MCF 10A (cell line): ENCODE measurements at places on chromosomes 7 and 10. TPM values are rescaled to one million over a fixed set of nuclear protein-coding genes. Genes with fewer than 3 reads are reported as not detected.

GRCh38 chr7:143975617-143976016, 21.0 kb downstream of the OR2F1 start:
- H3K27ac ChIP-seq: no peak overlapping the region
- H3K4me3 ChIP-seq: no peak overlapping the region
- H3K36me3 ChIP-seq: no peaks in the 10 kb centered on the region
- DNase-seq: peak; percentile 32
- peaks cover 21% of the 10 kb centered on the region for H3K4me1 ChIP-seq

GRCh38 chr10:29517352-29517923, 117.3 kb downstream of the SVIL start:
- H3K4me3 ChIP-seq: no peak overlapping the region
- no peaks in the 10 kb centered on the region for H3K4me1 ChIP-seq
- peaks cover 88% of the 10 kb centered on the region for H3K36me3 ChIP-seq
- peak; percentile 34 for DNase-seq
- no peak overlapping the region for H3K27ac ChIP-seq

- peak; percentile 59 for DNase-seq
- no peaks in the 10 kb centered on the region for H3K36me3 ChIP-seq
- no peaks in the 10 kb centered on the region for H3K27me3 ChIP-seq
- no peak overlapping the region for H3K4me3 ChIP-seq
These were observed 56.2 kb upstream of the TM9SF3 start for GRCh38 chr10:96642973-96643372.

DNA sequence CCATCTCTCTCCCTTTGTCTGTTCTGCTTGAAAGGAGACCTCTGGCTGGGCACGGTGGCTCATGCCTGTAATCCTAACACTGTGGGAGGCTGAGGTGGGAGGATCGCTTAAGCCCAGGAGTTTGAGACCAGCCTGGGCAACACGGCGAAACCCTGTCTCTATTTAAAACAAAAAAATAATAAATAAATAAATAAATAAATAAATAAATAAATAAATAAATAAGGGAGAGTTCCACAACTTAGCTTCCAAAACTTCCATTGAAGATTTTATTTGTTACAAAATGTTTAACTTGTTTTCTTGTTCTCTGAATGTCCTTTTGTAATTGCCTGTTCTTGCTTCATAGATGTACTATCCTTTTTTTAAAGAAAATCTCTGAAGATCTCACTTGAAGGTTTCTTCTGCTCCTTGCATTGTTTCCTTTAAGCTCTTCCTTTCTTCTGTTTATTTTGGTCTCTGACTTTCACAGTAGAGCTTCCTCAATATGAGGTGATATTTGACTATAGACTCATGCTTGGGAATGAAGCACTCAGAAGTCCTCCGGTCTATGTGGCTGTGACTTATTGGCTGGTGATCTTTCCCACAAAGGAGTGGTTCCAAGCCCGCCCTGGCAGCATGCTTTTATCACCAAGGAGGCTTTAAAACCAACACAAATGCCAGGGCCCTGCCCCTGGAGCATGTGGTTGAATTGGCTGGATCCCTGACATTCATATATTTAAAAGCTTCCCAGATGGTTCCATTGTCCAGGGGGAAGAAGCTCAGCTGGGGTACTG, 18.1 kb upstream of the NPTX2 start:
- H3K4me1 ChIP-seq: no peaks in the 10 kb centered on the region
- no peaks in the 10 kb centered on the region for H3K36me3 ChIP-seq
- peaks cover 69% of the 10 kb centered on the region for H3K27me3 ChIP-seq
- H3K4me3 ChIP-seq: no peak overlapping the region
- no peak for DNase-seq
- H3K27ac ChIP-seq: no peak overlapping the region

GRCh38 chr7:71482284-71482683, 350.3 kb downstream of the GALNT17 start:
- no peak overlapping the region for H3K27ac ChIP-seq
- no peak for DNase-seq
- no peak overlapping the region for H3K4me3 ChIP-seq
- no peaks in the 10 kb centered on the region for H3K36me3 ChIP-seq
- peaks cover 12% of the 10 kb centered on the region for H3K4me1 ChIP-seq
- no peaks in the 10 kb centered on the region for H3K27me3 ChIP-seq

DNA sequence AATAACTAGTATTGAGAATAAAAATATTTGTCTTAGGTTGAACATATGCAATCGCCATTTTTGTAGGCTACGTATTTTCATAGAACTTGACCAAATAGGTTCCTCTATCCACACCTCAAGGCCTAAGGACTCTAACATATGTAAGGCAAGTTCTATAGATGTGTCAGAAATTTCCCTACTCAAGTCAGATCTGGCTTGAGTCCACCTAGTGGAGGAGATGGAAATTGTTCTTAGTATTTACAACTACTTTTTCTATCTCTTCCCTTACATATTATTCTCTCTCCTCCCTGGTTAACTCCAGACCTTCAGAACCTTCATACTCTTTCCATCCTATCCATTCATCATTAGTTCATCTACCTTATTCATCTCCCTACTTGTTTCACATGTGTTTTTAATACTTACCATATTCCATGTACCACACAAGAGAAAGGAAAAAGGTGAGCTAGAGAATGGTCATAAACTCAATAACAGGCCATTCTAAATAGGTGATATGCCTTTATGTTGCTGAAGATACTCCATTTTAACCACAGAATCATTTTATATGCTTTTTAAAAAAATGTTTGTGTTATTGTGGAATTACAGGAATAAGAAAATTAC, 174.5 kb upstream of the HDAC9 start:
- H3K27me3 ChIP-seq: no peaks in the 10 kb centered on the region
- no peak overlapping the region for H3K4me3 ChIP-seq
- peak; percentile 58 for DNase-seq
- H3K36me3 ChIP-seq: no peaks in the 10 kb centered on the region

DNA sequence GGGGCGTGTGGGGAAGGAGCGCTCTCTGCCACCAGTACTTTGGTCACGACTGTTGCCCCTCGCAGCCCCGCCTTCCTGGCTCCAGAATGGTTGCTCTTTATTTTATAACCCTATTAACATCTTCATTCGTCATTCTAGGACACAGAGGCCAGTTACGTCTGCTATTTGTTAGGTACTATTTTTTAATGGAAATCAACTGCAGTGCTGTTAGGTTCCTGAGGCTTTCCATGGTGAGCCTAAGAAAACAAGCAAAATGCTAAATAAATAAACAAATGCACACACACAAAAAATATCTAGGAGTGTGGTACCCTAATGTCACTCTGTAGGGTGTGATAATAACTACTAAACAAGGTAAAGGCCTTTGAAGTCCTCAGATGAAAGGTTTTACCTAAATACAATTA, 71.1 kb downstream of the SLC37A3 start:
- no peak overlapping the region for H3K27ac ChIP-seq
- no peaks in the 10 kb centered on the region for H3K36me3 ChIP-seq
- H3K27me3 ChIP-seq: no peaks in the 10 kb centered on the region
- H3K4me3 ChIP-seq: no peak overlapping the region
- H3K4me1 ChIP-seq: no peaks in the 10 kb centered on the region

- H3K36me3 ChIP-seq: no peaks in the 10 kb centered on the region
- no peak overlapping the region for H3K4me3 ChIP-seq
- no peaks in the 10 kb centered on the region for H3K27me3 ChIP-seq
- peaks cover 5% of the 10 kb centered on the region for H3K4me1 ChIP-seq
These were observed 483.5 kb upstream of the POT1 start for GRCh38 chr7:125412890-125413665.

DNA sequence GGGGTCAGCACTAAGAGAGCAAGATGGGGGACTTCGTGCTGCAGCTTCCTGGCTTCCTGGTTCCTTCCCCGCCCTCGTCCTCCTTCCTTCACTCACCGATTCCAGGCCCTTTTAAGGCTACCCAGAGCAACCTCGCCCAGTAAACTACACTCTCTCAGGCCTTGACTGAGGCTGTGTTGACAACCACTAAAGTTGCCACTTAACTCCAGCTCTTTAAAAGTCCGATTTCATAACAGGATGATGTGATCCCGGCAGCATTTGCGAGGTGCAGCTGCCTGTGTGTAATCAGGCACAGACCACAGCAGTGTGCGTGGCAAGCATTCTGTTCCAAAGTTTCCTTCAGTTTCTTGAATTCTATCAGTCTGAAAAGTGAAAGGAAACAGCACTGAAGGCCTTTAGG, 110.6 kb downstream of the RAB11FIP2 start:
- no peaks in the 10 kb centered on the region for H3K27me3 ChIP-seq
- no peak overlapping the region for H3K27ac ChIP-seq
- H3K4me3 ChIP-seq: no peak overlapping the region

DNA sequence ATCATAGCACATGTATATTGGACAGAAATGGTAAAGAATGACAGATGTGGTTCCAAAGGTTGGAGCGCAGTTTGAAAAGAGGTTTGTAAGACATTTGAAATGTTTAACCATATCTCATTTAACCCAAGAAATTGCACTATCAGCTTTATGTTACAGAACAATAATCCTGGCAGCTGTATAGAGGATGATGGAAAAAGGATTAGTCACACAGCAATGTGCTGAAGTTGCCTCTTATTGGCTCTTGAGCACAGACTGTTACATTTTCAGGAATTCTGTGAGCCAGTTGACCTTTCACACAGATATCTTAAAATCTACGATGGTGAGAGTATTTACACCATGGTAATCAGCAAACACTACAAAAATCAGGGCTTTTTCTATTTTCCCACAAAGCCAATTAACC, 3.9 kb downstream of the COG5 start:
- peak; percentile 55 for DNase-seq
- peaks cover 37% of the 10 kb centered on the region for H3K4me1 ChIP-seq
- no peak overlapping the region for H3K4me3 ChIP-seq
- peaks cover 27% of the 10 kb centered on the region for H3K36me3 ChIP-seq
- H3K27ac ChIP-seq: peak overlapping the region; percentile 24
- no peaks in the 10 kb centered on the region for H3K27me3 ChIP-seq

DNA sequence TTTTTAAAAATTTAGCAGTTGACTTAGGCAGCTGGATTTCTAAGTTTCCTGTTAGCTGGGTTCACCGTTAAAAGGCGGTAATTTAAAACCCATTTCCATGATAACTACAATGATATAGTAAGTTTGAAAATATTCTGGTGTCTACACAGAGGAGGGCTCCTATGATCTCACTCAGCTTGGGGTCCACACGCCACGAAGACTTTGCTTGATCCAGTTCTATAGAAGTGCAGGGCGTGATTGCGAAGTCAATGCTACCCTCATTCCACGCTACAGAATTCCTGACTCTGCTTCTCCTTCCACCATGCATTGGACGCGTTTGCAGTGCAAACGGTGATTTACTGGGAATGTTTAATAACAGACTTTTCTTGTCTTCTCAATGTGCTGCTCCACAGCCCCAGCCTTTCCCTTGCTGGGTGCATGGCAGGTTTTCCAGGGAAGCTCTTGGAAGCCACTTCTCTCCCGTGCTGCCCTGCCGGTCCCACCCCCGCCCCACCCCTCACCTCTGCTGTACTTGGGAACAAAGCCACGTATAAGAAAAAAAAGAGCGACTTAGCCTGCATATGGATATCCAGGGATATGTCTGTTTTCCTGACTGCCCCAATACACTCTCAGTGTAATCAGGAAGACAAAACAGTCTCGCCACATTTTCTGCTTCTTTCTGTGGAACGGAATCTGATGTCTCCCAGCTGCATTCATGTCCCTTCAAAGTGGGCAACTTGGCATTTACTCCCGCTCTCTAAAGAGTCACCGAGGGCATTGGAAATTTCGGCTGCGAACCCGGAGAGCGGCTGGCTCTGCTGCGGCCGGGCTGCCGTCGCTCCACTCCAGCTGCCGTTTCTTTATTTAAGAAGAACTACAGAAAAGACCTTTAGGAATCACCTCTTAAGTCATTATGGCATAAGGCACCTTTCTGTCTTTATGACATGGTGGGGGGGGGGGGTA, 434.4 kb upstream of the MGMT start:
- DNase-seq: no peak
- H3K27ac ChIP-seq: no peak overlapping the region
- no peaks in the 10 kb centered on the region for H3K36me3 ChIP-seq
- no peak overlapping the region for H3K4me3 ChIP-seq
- peaks cover 6% of the 10 kb centered on the region for H3K4me1 ChIP-seq

DNA sequence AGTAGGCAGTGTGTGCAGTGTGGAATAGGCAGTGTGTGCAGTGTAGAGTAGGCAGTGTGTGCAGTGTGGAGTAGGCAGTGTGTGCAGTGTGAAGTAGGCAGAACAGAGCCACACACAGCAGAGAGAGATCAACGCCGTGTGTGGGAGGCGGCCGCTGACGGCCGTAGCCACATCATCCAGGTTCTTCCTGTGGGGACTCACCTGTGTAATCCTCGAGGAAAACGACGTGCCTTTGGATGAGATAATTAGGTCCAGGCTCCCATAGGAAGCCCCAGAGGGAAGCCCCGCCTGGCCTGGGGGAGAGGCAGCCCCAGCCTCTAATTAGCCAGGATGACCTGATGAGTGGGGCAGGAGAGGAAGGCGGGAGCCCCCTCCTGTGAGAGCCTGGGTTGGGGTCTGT, 25.4 kb downstream of the KNDC1 start:
- H3K27me3 ChIP-seq: no peaks in the 10 kb centered on the region
- no peak for DNase-seq
- no peak overlapping the region for H3K27ac ChIP-seq
- H3K36me3 ChIP-seq: no peaks in the 10 kb centered on the region
- no peaks in the 10 kb centered on the region for H3K4me1 ChIP-seq

DNA sequence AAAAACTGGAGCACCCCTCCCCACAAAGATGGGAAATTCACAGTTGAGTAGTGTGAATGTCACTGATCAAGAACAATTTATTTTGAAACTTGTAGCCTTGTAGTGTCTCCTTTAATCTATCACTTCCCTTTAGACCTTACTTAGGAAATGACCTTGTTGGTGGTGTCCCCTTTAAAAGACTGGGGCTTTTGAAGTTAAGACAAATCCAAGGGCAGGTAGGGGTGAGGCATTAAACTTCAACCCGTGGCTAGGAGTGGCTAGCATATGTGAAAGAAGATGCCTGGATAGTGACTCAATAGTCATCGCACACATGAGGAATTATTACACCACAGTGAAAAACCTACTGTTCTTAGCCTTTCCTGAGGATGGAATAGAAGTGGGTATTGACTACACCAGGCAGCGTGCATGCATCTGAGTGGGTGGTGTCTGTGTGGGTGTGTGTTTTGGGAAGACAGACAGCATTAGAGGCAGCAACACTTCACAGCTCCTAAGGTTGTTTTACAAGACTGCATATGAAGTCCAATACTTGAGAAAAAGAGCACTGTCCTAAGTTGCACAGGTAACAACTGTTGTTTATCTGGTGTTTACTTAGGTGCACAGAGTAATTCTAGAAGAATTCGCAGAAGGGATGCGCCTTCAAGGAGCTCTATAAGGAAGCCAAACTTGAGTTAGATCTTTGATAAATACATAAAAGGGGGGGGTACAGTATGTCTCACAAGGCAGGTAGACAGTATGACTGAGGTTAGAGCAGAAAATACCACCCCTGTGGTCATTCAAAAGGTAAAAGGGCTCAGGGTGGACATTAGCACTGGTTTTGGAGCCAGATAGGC, 32.9 kb downstream of the ABLIM1 start:
- DNase-seq: peak; percentile 67
- H3K27ac ChIP-seq: peak overlapping the region; percentile 88
- peaks cover 49% of the 10 kb centered on the region for H3K4me1 ChIP-seq
- H3K4me3 ChIP-seq: peak overlapping the region; percentile 28
- no peaks in the 10 kb centered on the region for H3K27me3 ChIP-seq
- no peaks in the 10 kb centered on the region for H3K36me3 ChIP-seq

Gene BMPER
- 0.40 TPM in 1 of 2 replicates, not detected in the other for total RNA-seq

Gene COL17A1
- total RNA-seq: 514 and 563 TPM in 2 replicates

Gene UNCX
- not detected in 2 replicates for total RNA-seq

Gene EBLN1
- not detected in 2 replicates for total RNA-seq

Gene TRIM50
- total RNA-seq: not detected in 2 replicates

Gene PSAP
- total RNA-seq: 506 and 692 TPM in 2 replicates

Gene CYP3A7
- not detected in 2 replicates for total RNA-seq

Gene AKR1B15
- total RNA-seq: not detected in 2 replicates

Gene ANKRD1
- 0.20 and 0.65 TPM in 2 replicates for total RNA-seq

Gene VGF
- 11.2 and 12.8 TPM in 2 replicates for total RNA-seq

Gene BICC1
- total RNA-seq: 7.9 and 15.6 TPM in 2 replicates

Gene IL6
- 13.8 and 22.0 TPM in 2 replicates for total RNA-seq

Gene KLLN
- total RNA-seq: 0.56 and 0.68 TPM in 2 replicates
